ENCODE measurements at places on chromosomes 7 and 10. TPM values are rescaled to one million over a fixed set of nuclear protein-coding genes. Genes with fewer than 3 reads are reported as not detected.

GRCh38 chr7:121167971-121168370, 160.8 kb upstream of the WNT16 start:
- H3K4me3 ChIP-seq: no peak overlapping the region
- H3K27ac ChIP-seq: no peak overlapping the region
- peaks cover 4% of the 10 kb centered on the region for H3K36me3 ChIP-seq
- DNase-seq: no peak
- H3K4me1 ChIP-seq: no peaks in the 10 kb centered on the region

DNA sequence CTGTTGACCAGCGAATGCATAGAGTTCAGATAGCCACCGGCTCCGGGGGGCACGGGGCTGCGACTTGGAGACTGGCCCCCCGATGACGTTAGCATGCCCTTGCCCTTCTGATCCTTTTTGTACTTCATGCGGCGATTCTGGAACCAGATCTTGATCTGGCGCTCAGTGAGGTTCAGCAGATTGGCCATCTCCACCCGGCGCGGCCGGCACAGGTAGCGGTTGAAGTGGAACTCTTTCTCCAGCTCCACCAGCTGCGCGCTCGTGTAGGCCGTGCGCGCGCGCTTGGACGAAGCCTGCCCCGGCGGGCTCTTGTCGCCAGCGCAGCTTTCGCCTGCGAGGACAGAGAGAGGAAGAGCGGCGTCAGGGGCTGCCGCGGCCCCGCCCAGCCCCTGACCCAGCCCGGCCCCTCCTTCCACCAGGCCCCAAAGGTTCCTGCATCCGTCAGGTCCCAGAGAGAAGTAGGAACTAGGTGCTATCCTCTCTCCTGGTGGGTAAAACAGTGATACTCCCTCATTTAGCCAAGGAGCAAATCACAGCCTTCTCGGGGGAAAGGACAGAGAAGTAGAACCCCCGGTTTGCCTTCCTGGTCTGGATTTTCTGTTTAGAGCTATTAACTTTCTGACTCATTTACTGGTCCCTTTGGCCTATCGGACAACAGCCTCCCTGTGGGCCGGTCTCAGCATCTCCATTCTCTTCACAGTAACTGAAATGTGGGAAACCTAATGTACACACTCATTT, 6.1 kb upstream of the HOXA2 start:
- H3K27me3 ChIP-seq: no peaks in the 10 kb centered on the region
- H3K27ac ChIP-seq: peak overlapping the region; percentile 87
- H3K4me3 ChIP-seq: peak overlapping the region; percentile 99
- peaks cover 78% of the 10 kb centered on the region for H3K4me1 ChIP-seq
- no peaks in the 10 kb centered on the region for H3K36me3 ChIP-seq

DNA sequence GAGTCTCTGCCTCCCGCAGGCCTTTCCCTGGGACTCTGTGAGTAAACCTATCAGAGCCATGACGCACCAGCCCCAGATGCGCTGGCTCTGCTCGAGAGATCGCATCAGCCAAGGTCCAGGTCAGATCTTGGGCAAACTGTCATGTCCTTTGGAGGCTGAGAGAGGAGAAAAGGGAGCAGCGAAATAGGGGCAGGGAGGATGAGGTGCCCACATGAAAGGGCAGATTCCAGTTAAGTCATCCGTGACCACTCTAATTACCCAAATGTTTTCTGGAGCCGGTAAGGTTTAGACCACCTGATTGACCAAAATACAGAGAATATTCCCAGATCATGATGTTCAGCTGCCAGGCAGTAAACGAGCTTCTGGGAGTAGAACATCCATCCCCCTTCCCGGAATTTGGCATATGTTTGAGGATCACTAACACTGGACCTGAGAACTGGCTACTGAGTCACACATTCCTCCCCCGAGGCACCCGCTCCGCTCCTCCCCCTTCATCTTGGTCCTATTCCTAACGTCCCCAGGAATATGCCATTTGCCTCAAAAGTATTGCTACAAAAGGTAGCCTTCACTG, 88.0 kb downstream of the FGFR2 start:
- H3K27me3 ChIP-seq: no peaks in the 10 kb centered on the region
- H3K4me3 ChIP-seq: no peak overlapping the region
- no peak for DNase-seq
- no peak overlapping the region for H3K27ac ChIP-seq

GRCh38 chr7:93198472-93198871, 27.8 kb downstream of the HEPACAM2 start:
- H3K27me3 ChIP-seq: no peaks in the 10 kb centered on the region
- H3K4me1 ChIP-seq: no peaks in the 10 kb centered on the region
- no peak overlapping the region for H3K4me3 ChIP-seq
- H3K27ac ChIP-seq: no peak overlapping the region

DNA sequence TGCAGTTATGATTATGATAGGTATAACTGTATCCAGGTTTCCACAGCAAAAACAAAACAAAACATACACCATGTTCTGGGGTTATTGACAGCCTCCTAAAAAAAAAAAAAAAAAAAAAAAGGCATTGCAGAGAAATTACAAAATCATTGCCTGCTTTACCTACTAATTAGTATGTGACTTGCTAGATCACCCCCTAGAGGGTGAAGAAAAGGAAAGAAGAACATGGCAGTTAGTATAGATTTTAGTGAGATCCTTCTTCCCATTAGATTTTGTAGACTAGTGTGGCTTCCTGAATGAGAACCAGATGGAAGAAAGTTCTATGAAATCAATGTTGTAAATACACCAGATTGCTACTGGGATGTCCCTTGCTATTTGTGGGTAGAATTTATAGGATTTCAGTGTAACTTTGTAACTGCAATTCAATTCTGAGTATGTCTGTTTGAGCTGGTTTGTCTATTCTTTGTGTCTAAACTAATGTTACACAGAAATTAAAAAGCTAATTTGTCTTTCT, 24.0 kb upstream of the AGBL3 start:
- H3K36me3 ChIP-seq: peaks cover 58% of the 10 kb centered on the region
- H3K27me3 ChIP-seq: no peaks in the 10 kb centered on the region
- DNase-seq: no peak
- peaks cover 81% of the 10 kb centered on the region for H3K4me1 ChIP-seq

The ENKUR gene
- total RNA-seq: not detected

The ASB4 gene
- 0.14 TPM for total RNA-seq
